ENCODE measurements at places on chromosomes 6 and 20. TPM values are rescaled to one million over a fixed set of nuclear protein-coding genes. Genes with fewer than 3 reads are reported as not detected.

ASIP gene
- not detected for total RNA-seq

PBX2 gene
- total RNA-seq: 69.4 TPM

REM1 gene
- total RNA-seq: not detected

ERVFRD-1 gene
- not detected for total RNA-seq

RSPH4A gene
- total RNA-seq: 0.11 TPM

DNA sequence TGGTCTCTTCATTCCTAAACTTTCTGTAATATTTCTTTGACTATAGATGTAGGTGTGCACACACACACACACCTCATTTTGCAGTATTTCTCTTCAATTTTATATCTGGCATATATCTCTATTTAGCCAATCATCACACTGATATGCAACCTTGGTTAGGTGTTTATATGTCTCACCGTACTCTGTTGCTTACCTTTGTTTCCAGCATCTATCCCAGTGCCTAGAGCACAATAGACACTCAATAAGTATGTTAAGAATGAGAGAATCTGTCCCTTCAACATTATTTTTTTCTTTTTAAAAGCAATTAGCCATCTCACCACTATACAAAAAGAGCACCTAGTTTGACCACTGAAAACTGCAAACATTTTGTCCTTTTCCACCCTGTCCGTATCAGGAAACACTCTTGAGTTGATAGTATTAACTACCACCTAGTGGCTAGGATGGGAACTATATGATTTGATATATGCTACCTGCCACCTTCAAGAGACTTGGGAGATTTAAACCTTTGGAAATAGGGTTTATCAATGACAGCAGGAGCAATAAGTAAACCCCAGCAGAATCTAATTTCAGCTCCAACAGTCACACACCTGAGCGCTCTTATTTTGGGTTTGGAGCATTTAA is 48.7 kb upstream of the RSPO3 start:
- no peaks in the 10 kb centered on the region for H3K36me3 ChIP-seq
- no peak overlapping the region for H3K4me3 ChIP-seq
- DNase-seq: no peak

GRCh38 chr20:59273739-59274357 is 26.6 kb upstream of the EDN3 start:
- H3K27me3 ChIP-seq: no peaks in the 10 kb centered on the region
- no peak overlapping the region for H3K27ac ChIP-seq
- H3K4me1 ChIP-seq: peaks cover 21% of the 10 kb centered on the region
- H3K4me3 ChIP-seq: no peak overlapping the region
- H3K36me3 ChIP-seq: no peaks in the 10 kb centered on the region

DNA sequence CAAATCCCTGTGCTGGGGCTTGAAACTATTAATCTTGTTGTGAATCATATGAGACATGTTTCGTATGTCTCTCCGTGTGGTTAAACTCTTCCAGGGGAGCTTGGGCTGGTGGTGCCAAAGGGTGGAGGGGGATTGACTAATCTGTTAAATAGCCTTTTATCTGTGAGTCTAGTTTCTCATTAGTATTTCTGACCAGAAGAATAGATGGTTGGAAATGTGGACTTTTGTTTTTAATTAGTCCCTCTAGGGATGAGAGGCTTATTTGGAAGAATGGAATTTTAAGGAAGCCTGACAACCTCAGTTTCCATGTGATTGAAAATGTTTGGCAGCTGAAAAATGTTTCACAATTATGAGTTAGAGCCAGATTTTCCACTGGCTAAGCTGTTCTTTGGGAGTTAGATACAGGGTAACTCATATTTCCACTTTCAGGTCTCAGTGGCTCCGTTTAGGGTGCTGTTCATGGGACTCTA is 117.3 kb downstream of the BCKDHB start:
- H3K27me3 ChIP-seq: no peaks in the 10 kb centered on the region
- no peaks in the 10 kb centered on the region for H3K4me1 ChIP-seq
- no peak overlapping the region for H3K4me3 ChIP-seq
- no peak overlapping the region for H3K27ac ChIP-seq
- H3K36me3 ChIP-seq: no peaks in the 10 kb centered on the region
- no peak for DNase-seq

DNA sequence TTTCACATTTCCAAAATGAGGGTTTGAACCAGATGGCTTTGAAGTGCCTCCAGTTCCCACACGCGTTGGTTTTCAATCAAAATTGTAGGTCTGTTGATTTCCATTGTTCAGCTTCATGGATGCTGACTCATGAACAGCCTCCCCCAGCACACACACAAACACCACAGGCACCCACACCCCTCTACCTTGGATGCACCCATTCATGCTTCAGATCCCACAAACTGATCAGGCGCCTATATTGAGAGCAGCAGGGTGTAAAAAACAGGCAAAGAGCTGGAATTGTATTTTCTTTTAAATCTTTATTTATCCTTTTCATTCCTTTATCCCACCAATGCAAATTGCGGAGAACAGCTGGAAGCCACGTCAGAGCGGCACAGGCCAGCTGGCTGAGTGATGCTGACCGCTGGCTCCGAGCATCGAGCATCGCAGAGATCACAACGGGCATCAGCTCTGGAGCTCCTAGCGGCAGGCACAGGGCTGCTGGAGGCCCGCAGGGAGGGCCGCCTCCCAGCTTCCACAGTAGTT is 29.3 kb upstream of the TBC1D7 start:
- H3K4me3 ChIP-seq: no peak overlapping the region
- H3K27me3 ChIP-seq: no peaks in the 10 kb centered on the region
- peaks cover 37% of the 10 kb centered on the region for H3K4me1 ChIP-seq
- no peak for DNase-seq
- no peaks in the 10 kb centered on the region for H3K36me3 ChIP-seq

- H3K27ac ChIP-seq: no peak overlapping the region
- no peaks in the 10 kb centered on the region for H3K27me3 ChIP-seq
- no peaks in the 10 kb centered on the region for H3K4me1 ChIP-seq
- no peak for DNase-seq
- no peaks in the 10 kb centered on the region for H3K36me3 ChIP-seq
Observed at GRCh38 chr6:54541541-54541940, 233.3 kb downstream of the TINAG start.

Measured in CD8-positive, alpha-beta memory T cell (primary cell).